ENCODE measurements at places on chromosomes 3 and 15.
A peak's percentile ranks its signal among the peaks of the same experiment; 100 is the strongest.

GRCh38 chr15:45187894-45188830 is at the start of gene SHF:
Gene SHF (minus strand): TSS chr15:45187966. CDS start chr15:45187951, 15 bp downstream.
- DNase-seq, result peak; percentile 77

- DNase-seq, result no peak
Observed at GRCh38 chr3:75687323-75687722, 23.2 kb downstream of the FRG2C start.

GRCh38 chr3:64936556-64936955 is 248.8 kb upstream of the ADAMTS9 start:
- no peak for DNase-seq

DNA sequence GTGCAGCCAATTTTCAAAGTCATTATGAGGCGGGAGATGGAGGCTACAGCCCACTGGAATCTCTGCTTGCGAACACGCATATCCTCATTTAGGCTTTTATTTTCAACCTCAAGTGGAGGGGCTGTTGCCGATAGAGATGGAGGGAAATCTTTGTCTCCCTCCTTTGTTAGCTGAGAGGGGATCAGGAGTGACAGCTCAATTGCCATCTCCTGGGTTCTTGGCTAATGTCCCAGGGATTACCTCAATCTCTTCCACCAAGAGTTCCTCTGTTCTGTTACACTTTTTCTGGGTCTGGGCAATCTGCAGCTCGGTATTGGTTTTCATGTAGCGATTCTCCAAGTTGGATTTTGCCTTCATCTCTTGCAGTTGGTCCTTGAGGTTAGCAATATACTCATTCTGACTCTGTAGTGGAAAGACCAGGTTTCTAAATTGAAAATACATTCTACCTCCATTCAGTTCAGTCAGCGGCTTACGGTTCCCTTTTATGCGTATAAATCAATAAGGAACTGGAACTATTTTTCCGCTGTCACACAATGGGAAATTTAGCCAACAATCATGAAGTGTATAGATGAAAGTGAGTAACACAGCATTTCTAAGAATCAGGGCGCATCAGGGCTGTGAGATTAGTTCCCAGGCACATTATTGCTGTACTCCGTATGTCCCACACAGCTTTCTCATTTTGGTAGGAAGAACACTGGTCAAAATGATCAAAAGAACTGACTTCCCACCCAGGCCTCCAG is 36.2 kb upstream of the RPL35A start:
- DNase-seq, result no peak

DNA sequence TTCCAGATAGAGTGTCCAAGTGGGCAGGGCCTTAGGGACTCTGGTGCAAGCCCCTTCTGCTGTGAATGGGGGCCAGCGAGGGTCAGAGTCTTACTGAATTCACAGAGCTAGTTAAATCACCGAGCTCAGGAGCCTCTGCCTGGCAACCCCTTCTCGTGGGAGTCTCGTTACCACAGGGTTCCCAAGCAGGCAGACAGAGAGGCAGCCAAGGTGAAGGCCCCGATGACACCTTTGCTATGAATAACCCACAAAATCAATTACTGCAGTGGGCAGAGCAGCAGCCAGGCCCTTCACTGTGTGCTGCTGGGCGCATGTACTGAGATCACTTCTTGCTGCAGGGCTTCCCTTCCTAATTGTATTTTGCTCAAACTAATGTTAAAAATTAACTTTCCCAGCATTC is 56.9 kb downstream of the SPSB4 start:
- no peak for DNase-seq

GRCh38 chr15:95659656-95660055 is 670.8 kb upstream of the NR2F2 start:
- no peak for DNase-seq

DNA sequence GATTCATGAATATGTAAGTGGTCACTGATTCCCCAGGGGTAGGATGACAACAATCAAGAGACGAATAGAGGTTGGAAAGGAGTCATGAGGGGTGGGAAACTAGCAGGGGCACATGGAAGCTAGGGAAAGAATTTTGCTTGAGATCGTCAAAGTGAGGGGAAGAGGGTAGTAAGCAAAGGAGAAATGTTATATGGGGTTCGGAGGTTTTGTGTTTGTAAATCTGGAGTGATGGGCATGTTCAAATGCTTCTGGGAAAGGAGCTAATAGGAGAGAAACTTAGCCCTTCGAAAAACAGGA is 7.9 kb downstream of the RPL14 start:
- DNase-seq, result no peak

GRCh38 chr15:68734352-68734751 is 86.3 kb downstream of the ANP32A start:
- DNase-seq, result no peak

DNA sequence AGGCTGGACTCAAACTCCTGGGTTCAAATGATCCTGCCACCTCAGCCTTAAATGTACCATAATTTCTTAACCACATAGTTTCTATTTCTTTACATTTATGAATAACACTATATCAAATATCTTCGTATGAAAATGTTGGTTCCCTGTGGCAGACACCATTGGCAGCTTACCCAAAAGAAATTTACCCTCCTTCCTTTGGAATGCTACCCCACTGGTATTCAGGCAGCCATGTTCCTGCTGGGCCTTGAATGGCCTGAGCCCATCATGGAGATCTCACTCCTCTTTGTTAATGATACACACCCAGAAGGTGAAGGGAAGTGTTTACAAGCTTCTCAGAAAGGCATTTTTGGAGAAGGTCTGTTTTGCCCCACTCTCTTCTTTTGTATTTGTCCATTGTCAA is 94.3 kb upstream of the RNF7 start:
- DNase-seq, result no peak

- no peak for DNase-seq
Observed at GRCh38 chr3:30081904-30082303, 524.5 kb upstream of the TGFBR2 start.

GRCh38 chr15:81113204-81113657 is 20.8 kb upstream of the CFAP161 start:
- DNase-seq, result no peak

GRCh38 chr15:58447271-58448010 is 15.7 kb downstream of the LIPC start:
- no peak for DNase-seq

GRCh38 chr3:148697306-148698189 is at the start of gene AGTR1:
Gene AGTR1 (plus strand): TSS chr3:148697903. CDS start chr3:148741036, 43,133 bp downstream.
- no peak for DNase-seq

DNA sequence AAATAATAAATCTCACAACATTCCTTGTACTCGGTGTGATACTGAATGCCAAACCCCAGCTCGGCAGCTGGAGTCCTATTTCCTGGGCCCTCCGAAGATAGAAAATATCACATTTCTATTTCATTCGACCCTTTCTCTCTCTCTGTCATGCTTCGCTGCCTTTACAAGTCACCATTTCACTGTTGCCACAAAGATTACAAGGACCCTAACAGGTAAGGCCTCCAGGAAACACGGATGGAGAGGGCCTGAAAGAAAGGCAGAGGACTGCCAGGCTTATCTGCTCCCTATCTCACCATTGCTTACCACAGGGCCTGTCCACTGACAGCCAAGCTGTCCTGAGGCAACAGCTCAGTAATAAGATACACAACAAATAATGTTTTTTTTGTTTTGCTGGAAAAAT is 376.5 kb downstream of the MECOM start:
- no peak for DNase-seq

DNA sequence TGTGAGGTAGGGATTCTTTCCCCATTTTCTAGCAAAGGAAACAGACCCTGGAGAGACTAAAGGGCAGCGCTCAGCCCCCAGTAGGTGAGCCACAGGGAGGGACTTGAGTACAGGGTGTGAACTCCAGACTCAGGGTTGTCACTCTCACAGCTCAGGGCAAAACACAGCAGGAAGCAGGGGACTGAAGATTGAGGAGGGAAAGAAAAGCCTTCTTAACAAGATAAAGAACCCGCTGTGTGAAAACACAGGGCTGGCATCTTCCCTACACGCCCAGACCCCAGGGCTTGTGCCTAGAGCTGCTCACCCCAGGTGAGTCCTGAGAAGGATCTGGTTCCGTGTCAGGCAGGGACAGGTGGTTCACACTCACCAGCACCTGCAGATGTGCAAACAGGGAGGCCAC is 59.6 kb downstream of the ABTB1 start:
- no peak for DNase-seq

GRCh38 chr3:44510000-44510368 is 32.5 kb upstream of the ZNF445 start:
- DNase-seq, result no peak

- no peak for DNase-seq
Observed at GRCh38 chr3:110139048-110139447, 801.7 kb upstream of the DPPA4 start.

DNA sequence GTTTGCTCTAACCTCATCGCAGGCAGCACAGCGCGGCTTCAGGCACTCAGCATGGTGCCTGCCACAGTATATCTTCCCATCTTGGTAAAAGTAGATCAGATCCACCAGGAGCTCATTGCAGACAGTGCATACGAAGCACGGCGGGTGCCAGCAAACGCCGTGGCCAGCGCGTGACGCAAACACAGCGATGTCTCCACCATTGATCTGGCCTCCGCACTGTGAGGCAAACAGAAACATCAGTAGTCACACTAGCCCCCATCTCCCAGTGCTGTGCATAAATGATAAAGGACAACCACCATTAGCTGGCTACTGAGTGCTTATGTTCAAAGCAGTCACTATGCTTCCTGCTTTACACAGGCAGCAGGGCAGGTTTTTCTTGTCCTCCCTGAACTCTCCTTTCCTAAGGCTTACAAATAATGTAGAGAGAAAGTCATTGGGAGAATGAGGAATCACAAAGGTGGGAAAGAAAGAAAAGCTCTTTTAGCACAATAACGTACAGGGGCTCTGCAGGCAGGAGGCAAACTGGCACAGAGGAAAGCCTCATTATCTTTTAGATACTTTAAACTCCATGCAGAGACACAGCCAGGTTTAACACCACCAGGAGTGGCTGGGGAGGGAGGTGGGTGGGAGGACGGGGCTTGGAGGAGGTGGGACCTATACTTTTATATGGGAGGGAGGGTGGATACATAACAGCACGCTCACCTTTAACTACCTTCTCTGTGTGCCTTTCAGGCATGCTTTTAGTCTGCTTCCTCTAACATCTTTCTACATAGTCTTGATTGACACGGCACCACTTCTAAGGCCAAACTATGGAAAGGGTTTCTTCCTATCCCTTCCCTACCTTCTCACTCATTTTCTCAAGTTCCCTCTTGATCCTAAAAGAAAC is 67.9 kb downstream of the PRICKLE2 start:
- no peak for DNase-seq

GRCh38 chr3:186024210-186024609 is 84.7 kb downstream of the ETV5 start:
- no peak for DNase-seq

GRCh38 chr3:59262076-59262498 is 212.3 kb upstream of the CFAP20DC start:
- DNase-seq, result no peak

DNA sequence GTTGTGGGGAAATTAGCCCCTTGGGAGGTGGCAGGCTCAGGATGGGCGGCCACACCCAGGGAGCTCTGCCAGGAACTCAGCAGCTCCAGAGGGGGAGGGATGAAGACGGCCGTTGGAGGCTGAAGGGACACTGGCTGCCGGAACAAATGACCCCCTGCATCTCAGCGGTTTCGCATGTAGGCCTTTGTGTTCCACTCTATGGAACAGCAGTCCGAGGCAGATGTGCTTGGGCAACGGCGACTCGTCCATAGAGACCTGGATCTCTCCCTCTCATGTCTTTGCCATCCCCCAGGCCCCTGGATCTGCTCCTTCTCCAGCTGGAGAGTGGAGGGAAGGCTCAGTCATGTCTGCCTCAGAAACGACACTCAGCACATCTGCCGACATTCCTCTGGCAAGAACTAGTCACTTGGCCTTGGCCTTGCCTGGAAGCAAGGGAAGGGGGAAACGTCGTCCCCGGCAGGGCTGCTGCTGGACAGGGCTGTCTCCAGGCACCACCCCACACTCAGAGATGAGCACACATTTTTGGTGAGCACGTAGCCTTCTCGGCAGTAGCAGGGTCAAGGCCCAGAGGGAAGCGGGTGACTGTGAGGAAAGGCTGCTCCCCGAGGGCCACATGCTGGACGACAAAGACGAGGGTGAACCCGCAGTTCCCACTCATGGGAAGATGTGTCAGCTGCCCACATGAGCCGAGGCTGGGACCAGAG is 83.8 kb downstream of the ASB7 start:
- DNase-seq, result no peak

GRCh38 chr3:78529601-78530000 is 1238.2 kb downstream of the ROBO1 start:
- no peak for DNase-seq

DNA sequence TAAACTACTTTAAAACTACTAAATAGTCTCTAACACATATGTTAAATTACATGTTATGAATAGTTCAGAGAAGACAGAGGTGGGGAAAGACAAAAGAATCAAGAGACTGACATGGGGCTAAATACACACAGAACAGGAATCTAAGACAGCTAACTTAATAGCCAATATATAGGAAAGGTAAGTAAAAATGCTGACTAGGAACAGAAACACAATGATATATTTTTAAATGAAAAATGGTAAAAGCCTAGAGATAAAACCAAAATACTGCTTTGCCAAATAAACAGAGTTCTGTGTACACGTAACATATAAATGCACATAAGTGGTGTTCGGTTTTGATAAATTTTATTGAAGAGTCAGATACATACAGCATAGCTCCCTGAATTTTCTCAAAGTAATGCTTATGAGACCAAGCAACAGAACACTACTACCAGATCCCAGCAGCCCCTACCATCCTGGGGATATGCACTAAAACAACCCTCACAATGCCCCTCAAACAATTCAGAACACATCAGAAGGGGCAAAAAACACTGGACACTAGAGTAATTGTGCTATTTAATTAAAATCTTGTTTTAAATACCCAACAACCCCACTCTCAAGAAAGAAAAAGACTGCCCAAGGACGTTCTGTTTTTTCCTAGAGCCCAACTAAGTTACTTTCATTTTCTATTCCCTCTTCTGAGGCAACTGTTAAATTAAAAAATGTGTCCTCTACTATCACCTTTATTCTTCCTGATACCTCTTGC is 121.1 kb downstream of the ADAM10 start:
- no peak for DNase-seq

DNA sequence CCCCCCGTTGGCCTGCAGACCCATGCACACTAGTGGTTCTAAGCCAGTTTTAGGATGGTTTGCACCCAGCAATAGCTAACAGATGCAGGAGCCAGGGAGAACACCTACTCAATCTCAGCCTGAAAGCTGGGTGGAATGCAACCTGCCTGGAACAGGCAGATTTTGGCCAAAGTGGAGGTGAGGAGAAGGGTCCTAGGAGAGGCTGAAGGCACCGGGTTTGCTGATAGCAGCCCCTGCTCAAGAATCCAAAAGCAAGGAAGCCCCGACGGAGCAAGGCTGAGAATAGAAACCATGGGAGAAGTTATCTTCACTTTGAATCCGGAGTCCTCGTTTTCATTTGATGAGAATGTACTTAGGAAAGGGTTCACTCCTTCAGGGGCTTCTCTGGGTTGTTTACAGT is 9.9 kb downstream of the RRP9 start:
- DNase-seq, result no peak

- DNase-seq, result no peak
Observed at GRCh38 chr15:40927495-40927872, 1.7 kb upstream of the DLL4 start.
